ENCODE measurements at places on chromosomes 1 and 21.

- no peak for DNase-seq
Measured at GRCh38 chr1:94231746-94232145, 5.6 kb downstream of the ARHGAP29 start.

DNA sequence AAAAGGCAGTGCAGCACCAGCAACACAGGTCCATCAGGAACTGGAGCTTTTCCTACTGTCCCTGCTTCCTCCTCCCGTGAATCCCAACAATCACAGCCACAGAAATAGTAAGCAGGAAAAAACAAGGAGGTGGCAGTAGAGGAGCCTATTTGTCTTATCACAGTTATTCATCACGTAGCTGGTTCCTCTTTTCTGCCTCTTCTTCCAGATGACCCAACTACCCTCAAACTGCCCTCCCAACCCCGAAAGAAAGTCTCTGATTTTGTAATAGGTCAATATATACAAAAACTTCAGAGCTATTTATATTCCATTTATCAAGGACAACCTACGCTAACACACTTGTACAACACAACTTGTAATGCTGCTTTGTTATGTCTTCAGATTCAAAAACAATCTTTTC is 21.4 kb downstream of the GNB1 start:
- no peak for DNase-seq

DNA sequence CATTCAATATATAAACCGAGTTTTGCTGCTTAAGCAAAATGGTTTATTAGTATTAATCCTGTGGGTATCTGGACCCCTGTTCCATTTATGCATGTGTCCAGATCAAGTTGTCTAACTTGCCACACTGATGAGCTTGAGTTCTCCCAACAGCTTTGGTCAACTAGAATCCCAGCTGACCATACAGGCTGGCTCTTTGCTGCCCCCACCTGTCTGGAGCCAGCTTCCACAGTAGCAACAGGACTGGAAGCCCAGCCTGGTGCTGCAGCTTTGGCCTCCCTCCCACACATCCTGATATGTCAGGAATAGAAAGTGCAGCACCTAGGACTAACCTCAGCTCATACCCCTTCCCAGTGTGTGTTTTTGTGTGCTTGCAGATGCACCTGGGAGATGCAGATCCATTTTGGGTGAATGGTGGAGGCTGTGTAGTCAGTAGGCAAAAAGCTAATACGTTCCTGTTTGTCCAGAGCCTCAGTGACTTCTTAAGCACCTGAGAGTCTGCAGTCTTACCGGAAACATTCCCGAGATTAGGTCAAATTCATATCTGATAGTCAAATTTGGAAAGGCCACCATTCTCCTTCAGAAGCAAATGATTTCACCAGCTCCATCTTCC is 40.9 kb upstream of the BEND5 start:
- DNase-seq = peak; percentile 0

DNA sequence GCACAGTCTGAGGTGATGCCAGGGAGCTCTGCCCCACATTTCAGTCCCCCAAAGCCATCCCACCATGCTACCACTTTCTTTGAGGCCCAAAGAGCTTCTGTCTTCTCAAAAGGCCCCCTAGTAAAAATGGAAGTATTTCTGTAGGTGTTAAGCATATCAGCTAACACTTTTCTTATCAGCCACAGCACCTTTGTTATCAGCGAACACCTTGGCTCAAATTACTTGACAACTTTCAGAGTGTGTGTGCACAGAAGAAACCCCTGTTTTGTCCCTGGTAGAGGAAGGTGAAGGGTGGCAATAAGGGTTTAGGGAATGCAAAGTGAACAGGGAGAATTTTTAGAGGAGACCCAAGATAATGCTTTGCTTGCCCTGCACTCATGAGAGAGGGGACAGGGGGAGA is 54.8 kb upstream of the GJA8 start:
- DNase-seq = no peak

- no peak for DNase-seq
Measured at GRCh38 chr1:114082304-114082630, 71.4 kb downstream of the SYT6 start.

DNA sequence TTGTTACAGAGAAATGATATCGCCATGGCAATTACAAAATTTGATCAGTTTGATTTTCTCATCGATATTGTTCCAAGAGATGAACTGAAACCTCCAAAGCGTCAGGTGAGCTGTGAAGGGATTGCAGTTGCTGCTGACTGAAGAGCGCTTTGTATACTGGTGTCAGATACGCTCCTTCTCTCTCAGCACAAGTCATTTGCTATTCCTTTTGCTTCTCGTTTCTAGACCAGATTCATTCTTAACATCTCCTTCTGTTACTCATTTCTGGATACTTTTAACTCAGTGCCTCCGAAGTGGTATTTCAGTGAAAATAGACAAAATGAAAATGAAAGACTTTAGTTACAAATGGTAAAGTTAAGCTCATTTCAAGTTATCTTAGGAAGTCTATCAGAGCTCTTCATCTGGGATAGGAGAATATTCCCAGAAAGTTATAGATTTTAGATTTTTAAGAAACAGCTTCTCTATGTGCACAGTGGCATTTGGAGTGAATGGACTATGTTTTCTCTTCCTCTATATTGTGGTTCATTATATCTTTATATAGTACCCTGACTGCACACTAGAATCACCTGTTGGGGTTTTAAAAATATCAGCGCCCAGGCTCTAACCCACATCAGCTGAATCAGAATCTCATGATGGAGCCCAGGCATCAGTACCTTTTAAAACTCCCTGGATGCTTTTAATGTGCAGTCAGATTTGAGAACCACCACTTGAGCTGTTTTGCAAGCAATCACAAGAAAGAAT is 30.3 kb upstream of the KCNQ4 start:
- DNase-seq = no peak
